Uterine smooth muscle cell (primary cell): ENCODE measurements at places on chromosomes 1 and 21. TPM values are rescaled to one million over a fixed set of nuclear protein-coding genes. Genes with fewer than 3 reads are reported as not detected.

FCRL2 gene
- not detected in 2 replicates for total RNA-seq

ARHGAP30 gene
- not detected in 2 replicates for total RNA-seq

ESPN gene
- 0.62 TPM in 1 of 2 replicates, not detected in the other for total RNA-seq

IVL gene
- total RNA-seq, result 0.37 and 1.7 TPM in 2 replicates

ITLN1 gene
- total RNA-seq, result not detected in 2 replicates

PRDM16 gene
- 0.25 and 0.66 TPM in 2 replicates for total RNA-seq

AK5 gene
- 45.2 and 49.5 TPM in 2 replicates for total RNA-seq

ATP1B1 gene
- total RNA-seq, result 21.6 and 34.9 TPM in 2 replicates

ID3 gene
- 34.2 and 38.7 TPM in 2 replicates for total RNA-seq

F11R gene
- total RNA-seq, result 2.2 and 2.7 TPM in 2 replicates

C1orf87 gene
- not detected in 2 replicates for total RNA-seq

CRNN gene
- total RNA-seq, result not detected in 2 replicates
